ENCODE measurements at places on chromosomes 7 and 10.

DNA sequence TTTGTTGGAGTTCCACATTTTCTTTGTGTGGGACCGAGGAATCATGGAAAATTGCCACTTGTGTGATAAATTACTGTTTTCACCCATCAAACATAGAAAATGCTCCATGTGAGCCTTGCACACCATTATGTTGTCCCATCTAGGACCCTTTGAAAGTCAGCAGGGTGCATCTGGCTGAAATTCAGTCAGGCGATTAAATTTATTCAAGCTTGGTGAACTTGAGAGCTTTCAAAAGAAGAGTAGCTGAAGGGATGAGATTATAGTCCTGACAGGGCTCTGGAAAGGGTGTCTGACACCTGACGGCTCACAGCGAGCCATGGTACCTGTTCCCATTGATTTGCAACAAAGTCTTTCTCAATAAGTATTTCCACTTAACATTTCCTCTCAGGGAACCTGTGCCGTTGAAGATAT is 399.7 kb upstream of the ETV1 start:
- no peak for DNase-seq

DNA sequence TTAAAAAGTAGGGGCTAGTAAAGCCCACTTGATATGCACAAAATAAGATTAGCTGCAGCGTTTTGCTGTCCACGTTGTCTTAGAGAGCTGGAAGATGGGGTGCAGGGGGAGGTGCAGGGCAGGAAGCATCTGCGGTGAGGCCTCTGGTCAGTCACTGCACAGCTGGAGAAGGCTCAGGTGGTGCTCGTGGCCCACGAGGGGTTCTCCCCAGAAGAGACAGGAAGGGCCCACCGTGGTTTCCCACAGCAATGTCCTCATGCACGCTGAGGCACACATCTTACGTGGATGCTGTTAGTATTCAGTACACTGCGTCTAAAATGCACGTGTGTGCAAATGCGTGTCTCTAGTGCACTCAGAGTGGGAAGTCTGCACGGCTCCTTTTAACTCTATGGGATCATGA is 582.1 kb downstream of the PTPRN2 start:
- no peak for DNase-seq

GRCh38 chr10:133235265-133235855 is 2.3 kb upstream of the VENTX start:
- DNase-seq: no peak

GRCh38 chr7:74284781-74285259 is 4.4 kb upstream of the CLIP2 start:
- DNase-seq: no peak

GRCh38 chr7:36448781-36449379 is 59.2 kb downstream of the ANLN start:
- DNase-seq: no peak

GRCh38 chr10:33174674-33175434 is 159.6 kb downstream of the NRP1 start:
- DNase-seq: no peak

DNA sequence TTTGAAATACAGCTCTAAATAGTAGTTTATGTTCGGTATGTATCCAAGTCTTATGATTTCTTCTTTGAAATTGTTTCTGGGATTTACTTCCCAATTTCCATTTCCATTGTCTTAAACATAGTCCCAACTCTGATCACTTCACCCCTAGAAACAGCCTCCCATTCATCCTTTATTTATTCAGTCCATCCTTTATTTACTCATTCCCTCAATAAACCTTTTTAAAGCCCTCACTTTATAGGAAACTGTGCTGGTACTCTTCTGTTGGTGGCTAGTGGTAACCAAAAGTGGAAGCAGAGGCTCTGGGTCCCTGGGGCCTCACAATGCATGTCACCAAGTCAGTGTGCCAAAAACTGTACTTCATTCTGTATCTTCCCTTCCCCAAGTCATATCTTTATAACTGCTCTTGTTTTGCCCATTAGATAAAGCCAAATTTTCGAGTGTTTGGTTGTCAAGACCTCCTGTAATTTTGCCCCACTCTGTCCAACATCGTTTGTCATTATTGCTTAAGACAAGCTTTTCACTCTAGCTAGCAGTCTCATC is 3.9 kb upstream of the EPC1 start:
- no peak for DNase-seq

All from AG10803 (cell line).